ENCODE measurements at places on chromosomes 5 and 9.

- no peak for DNase-seq
These were observed 556.0 kb downstream of the EBF1 start for GRCh38 chr5:158543539-158544387.

- no peak for DNase-seq
These were observed 567.2 kb downstream of the CAAP1 start for GRCh38 chr9:26325444-26325829.

- DNase-seq = no peak
These were observed 1941.1 kb upstream of the C9orf72 start for GRCh38 chr9:29514336-29514735.

GRCh38 chr5:135233477-135233876, 165.6 kb downstream of the MACROH2A1 start:
- no peak for DNase-seq

GRCh38 chr5:111068213-111068612, 3.3 kb upstream of the TSLP start:
- DNase-seq = no peak

DNA sequence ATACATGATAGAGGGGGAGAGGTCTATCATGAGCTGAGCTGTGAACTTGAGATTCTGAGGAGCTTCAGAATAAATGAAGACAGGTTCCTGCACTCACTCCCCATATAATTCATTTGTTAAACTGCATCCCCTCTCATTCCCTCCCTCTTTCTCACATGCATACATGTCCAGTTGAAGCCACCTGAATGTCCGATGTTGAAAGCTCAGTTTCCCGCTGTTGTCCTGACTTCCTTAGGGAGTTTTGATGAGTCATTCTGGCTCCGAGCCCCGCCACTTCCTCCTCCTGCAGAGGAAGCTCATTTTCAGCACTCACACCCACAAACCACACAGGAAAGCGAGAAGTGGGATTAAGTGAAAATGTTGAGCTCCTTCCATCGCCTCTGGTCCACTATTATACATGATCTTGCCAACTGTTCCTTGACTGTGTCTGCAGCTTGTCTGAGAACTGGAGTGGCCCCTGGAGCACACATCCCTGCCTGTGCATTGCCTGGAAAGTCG, 121.2 kb downstream of the CEMIP2 start:
- DNase-seq = peak; percentile 63
